ENCODE measurements at places on chromosomes 7 and 10.

DNA sequence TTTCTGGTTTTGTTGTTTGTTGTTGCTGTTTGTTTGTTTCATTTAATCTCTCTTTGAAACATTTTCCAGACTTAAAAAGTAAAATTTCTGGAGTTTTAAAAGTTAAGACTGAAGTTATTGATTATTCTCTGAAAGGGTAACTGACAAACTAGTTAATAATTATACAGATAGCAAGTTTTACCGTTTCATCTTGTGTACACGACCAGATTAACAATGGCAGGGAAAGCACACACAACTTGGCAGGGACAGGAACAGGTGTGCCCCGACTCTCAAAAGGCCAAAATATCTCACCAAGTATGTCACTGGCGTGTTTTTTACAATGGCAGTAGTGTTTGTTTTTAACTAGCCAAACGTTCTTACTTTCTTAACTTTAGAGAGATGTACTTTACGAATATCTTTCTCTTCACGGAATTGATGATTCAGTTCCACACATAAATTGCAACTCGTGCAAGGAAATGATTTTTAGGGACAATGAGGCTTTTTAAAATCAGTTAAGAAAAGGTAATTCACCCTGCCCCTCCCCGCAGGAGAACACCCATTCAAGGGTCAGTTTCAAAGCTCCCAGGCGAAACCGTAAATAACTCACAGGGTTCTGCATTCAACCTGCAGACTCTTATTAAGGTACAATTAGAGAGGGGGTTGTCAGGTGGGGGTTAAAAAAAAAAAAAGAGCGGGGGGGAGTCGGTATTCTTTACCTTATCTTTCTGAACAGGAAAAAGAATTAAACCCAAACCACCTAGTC lies 3.5 kb downstream of the CTBP2 start:
- no peak for DNase-seq

GRCh38 chr10:78292250-78292981 lies 258.8 kb downstream of the RPS24 start:
- DNase-seq, result peak; percentile 70

GRCh38 chr10:44427479-44427878 lies 42.6 kb upstream of the CXCL12 start:
- DNase-seq, result no peak

GRCh38 chr7:24797270-24797669 lies 40.0 kb upstream of the GSDME start:
- DNase-seq, result no peak

DNA sequence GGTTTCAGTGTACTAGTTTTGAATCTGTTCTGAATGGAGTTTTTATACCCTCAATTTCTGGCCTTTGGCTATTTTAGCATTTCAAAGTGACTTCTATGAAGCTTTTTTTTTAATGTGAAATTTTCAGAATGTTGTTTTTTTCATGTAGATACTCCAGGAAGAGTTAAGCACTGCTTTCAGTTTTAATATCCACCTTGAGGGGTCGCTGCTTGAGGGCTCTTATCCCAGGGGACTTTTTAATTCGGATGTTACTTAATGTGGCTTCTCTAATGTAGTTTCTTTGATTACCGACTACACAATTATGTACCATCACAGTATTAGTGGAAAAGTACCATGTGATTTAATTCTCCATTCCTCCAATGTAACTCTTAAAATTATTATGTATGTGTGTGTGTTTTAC lies 5.2 kb downstream of the IFIT5 start:
- no peak for DNase-seq

DNA sequence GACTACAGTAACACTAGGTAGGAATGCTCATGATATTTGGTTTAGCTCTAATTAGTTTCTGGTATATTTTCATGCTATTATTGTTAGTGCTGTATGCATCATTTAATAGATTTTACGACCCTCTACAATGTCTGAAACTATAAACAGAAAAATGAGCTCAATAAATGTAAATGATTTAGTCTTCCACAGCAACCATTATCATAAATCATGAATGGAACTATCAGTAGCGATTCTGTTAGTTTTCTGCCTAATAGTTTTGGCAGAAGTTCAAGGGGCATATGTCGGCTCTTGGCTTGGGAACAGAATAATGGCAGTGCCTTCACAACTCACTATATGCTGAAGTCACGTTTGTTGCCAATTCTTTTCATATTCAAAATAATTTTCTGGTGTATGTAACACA lies 494.8 kb downstream of the PARD3 start:
- no peak for DNase-seq

Measured in KBM-7 (cell line).